ENCODE measurements at places on chromosomes 12 and 14.

GRCh38 chr14:101491841-101492240 is 69.5 kb upstream of the DIO3 start:
- no peak for ATAC-seq

- no peak for ATAC-seq
Observed at GRCh38 chr12:100173111-100173510, 27.5 kb upstream of the ACTR6 start.

DNA sequence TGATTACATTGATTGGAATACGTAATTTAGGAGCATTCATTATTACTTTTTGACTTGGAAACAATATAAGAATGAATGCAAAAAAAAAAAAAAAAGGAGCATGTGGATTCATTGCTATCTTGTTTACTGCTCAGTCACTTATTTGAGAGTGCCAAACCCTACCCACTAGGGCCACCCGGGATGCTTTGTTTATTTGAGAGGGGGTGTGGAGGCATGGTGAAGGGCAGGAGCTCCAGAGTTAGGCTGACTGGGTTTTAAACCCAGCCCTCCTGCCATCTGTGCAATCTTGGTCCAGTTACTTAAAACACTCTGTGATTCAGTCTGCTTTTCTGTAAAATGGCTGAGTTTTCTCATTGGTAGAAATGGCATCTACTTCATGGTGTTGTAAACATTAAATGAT is 195.2 kb downstream of the RAD51B start:
- ATAC-seq: no peak

GRCh38 chr12:83386527-83387264 is 700.0 kb downstream of the TMTC2 start:
- ATAC-seq: no peak

DNA sequence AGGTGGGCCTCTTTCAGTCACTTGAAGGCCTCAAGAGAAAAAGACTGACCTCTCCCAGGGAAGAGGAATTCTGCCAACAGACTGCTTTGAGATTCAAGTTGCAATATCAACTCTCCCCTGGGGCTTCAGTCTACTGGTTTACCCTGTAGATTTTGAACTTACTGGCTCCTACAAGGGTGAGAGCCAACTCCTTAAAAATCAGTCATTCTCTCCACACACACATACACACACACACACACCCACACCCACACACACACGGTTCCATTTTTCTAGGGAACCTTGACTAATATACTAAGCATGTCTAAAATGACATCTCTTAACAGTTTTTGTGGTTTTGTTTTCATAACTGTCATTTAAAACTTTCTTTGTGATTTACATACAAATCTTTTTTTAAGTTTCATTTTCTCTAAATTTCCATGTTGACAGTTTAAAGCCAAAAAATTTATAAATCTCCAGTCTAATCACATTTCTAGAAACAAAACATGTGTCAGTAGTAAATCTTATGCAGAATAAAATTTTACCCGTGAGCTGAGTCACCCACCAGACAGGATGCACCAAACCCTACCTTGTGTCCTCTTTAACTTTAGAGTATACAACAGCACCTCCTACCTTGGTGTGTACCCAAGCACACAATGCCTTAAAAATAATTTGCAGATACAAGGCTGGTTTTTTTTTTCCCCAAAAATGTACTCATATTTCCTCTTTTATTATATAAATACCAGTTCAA is 394.6 kb downstream of the AEBP2 start:
- no peak for ATAC-seq

GRCh38 chr14:38205119-38205813 is 2.4 kb upstream of the SSTR1 start:
- ATAC-seq: no peak

- peak; percentile 55 for ATAC-seq
Observed at GRCh38 chr12:46430340-46430948, 57.9 kb upstream of the SLC38A2 start.

- peak; percentile 60 for ATAC-seq
Observed at GRCh38 chr14:104967386-104968152, 10.6 kb downstream of the AHNAK2 start.

Data from motor neuron (in vitro differentiated cells).